ENCODE measurements at places on chromosomes 3 and 15.

DNA sequence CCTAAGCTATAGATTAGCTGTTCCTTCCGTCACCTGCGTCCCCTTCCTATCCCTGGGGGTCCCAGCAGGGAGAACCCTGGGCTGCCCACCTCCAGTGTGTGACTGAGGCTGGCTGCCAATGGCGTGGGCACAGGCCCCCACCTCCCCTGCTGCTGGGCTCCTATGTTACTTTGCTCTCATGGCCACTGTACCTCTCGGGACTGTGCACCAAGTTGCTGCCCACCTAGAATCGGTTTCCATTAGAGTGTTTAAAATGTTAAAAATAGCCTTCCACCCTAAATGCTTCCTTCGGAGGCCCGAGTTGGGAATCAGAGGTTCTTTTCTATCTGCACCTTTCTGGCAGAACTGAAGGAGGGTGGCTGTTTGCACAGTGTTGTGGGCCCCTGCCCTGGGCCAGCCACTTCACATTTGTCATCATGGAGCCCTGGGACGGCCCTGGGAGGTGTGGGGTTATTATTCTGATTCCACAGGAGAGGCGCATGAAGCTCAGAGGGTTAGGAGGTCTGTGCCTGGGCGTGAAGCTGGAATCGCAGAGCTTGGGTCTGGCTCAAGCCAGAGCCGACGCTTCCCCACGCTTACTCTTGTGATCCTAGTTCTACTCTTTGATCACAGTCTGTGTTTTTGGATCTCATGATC, 29.1 kb downstream of the IRAK2 start:
- DNase-seq, result no peak
- no peaks in the 10 kb centered on the region for H3K27me3 ChIP-seq
- no peak overlapping the region for H3K27ac ChIP-seq
- H3K36me3 ChIP-seq, result no peaks in the 10 kb centered on the region
- peaks cover 3% of the 10 kb centered on the region for H3K4me1 ChIP-seq

DNA sequence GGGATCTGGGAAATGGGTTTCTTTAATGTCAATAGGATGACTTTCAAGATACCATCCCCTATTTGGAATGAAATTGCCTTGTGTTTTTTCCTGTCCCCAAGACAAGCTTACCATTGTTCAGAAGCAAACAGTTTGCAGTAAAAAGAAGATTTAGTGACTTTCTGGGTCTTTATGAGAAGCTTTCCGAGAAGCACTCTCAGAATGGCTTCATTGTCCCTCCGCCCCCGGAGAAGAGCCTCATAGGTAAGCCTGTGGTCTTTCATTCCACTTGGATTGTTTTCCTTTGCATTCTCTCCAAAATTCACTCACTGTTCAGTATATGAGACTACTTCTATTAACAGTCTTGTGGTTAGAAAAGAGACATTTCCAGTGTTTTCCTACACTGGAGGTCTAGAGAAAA, 25.6 kb upstream of the SNX22 start:
- no peak for DNase-seq
- peaks cover 49% of the 10 kb centered on the region for H3K36me3 ChIP-seq
- no peaks in the 10 kb centered on the region for H3K4me1 ChIP-seq

GRCh38 chr3:58008141-58009025, at the start of gene FLNB:
Gene FLNB, plus strand, starts transcription at chr3:58008422. Its CDS starts 143 bp downstream, at chr3:58008565.
- 0 out of 2 replicates have a peak, but pooled peaks cover 3% of the 10 kb centered on the region for H3K36me3 ChIP-seq
- peak; percentile 86 for DNase-seq
- peak within 1 kb of the TSS; percentile 91 for H3K4me3 ChIP-seq

- no peak for DNase-seq
- no peak overlapping the region for H3K27ac ChIP-seq
- H3K4me3 ChIP-seq, result peak overlapping the region; percentile 93
- no peaks in the 10 kb centered on the region for H3K27me3 ChIP-seq
- no peaks in the 10 kb centered on the region for H3K36me3 ChIP-seq
- H3K4me1 ChIP-seq, result 0 out of 2 replicates have a peak, but pooled peaks cover 2% of the 10 kb centered on the region
Observed at GRCh38 chr3:152839511-152839910, 4.6 kb downstream of the P2RY1 start.

- peaks cover 31% of the 10 kb centered on the region for H3K36me3 ChIP-seq
- no peaks in the 10 kb centered on the region for H3K27me3 ChIP-seq
- no peak for DNase-seq
- H3K4me1 ChIP-seq, result peaks cover 5% of the 10 kb centered on the region
Observed at GRCh38 chr3:15647611-15648167, 46.1 kb downstream of the BTD start.

- H3K4me3 ChIP-seq, result no peak overlapping the region
- H3K27me3 ChIP-seq, result no peaks in the 10 kb centered on the region
- no peaks in the 10 kb centered on the region for H3K4me1 ChIP-seq
- no peak for DNase-seq
Observed at GRCh38 chr3:143895805-143896204, 47.5 kb upstream of the SLC9A9 start.

GRCh38 chr3:156643729-156644389, 30.5 kb upstream of the TIPARP start:
- no peaks in the 10 kb centered on the region for H3K27me3 ChIP-seq
- no peak overlapping the region for H3K4me3 ChIP-seq
- peaks cover 5% of the 10 kb centered on the region for H3K4me1 ChIP-seq
- no peak overlapping the region for H3K27ac ChIP-seq

DNA sequence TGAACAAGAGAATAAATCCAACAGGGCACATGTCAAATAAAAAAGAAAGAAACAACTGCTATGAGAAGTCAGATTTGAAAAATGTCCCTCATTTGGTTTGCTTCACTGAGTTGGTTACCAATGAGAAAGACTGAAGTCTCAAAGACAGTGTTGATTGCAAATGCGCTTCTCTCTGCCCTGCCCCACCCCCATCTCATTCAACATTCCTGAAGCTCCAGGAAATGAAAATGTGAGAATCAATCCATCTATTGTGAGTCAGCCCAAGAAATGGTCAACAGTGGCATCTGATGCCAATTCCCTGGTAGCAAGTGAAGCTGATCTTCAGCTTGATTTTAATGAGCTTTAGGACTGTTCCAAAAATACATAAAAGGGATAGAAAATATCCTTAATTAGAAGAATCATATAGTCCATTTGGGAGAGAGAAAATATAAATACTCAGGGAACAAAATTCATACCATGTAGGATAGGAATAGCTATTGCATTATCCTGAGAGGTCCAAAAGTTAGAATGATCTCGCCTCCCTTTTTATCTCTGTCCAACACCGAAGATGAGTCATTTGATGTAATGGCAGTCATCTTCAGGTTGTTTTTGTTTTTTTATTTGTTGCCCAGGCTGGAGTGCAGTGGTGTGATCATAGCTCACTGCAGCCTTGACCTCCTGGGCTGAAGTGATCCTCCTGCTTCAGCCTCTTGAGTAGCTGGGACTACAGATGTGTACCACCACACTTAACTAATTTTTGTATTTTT, 200.3 kb upstream of the UMPS start:
- no peak overlapping the region for H3K27ac ChIP-seq
- peaks cover 7% of the 10 kb centered on the region for H3K4me1 ChIP-seq
- no peak for DNase-seq
- no peaks in the 10 kb centered on the region for H3K36me3 ChIP-seq

- no peaks in the 10 kb centered on the region for H3K36me3 ChIP-seq
- no peak overlapping the region for H3K27ac ChIP-seq
- 0 out of 2 replicates have a peak, but pooled peaks cover 2% of the 10 kb centered on the region for H3K4me1 ChIP-seq
- no peaks in the 10 kb centered on the region for H3K27me3 ChIP-seq
- no peak overlapping the region for H3K4me3 ChIP-seq
Observed at GRCh38 chr15:35630532-35630931, 84.6 kb upstream of the DPH6 start.

- H3K4me3 ChIP-seq, result no peak overlapping the region
- no peak overlapping the region for H3K27ac ChIP-seq
- no peaks in the 10 kb centered on the region for H3K4me1 ChIP-seq
Observed at GRCh38 chr3:168134931-168135330, 39.2 kb upstream of the GOLIM4 start.

DNA sequence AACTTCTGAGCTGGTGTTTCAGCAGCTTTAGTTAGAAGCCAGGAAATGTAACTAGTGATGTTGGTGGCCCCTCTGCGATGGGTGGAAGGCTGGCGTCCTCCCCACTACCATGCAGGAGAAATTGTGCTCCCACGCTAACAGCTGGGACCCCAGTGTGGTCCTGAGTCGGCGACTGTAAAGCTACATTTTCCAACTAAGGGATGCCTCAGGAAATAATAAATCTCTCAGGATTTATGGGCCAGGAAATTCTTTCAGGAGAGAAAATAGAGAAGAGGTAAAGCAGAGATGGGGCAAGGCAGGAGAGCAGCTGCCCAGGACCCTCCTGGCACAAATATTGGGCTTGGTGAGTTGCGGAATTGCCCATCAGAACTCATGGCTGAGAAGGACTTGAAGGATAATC, 186.9 kb downstream of the OPA1 start:
- no peak overlapping the region for H3K4me3 ChIP-seq
- DNase-seq, result no peak
- H3K27ac ChIP-seq, result no peak overlapping the region
- H3K36me3 ChIP-seq, result no peaks in the 10 kb centered on the region

DNA sequence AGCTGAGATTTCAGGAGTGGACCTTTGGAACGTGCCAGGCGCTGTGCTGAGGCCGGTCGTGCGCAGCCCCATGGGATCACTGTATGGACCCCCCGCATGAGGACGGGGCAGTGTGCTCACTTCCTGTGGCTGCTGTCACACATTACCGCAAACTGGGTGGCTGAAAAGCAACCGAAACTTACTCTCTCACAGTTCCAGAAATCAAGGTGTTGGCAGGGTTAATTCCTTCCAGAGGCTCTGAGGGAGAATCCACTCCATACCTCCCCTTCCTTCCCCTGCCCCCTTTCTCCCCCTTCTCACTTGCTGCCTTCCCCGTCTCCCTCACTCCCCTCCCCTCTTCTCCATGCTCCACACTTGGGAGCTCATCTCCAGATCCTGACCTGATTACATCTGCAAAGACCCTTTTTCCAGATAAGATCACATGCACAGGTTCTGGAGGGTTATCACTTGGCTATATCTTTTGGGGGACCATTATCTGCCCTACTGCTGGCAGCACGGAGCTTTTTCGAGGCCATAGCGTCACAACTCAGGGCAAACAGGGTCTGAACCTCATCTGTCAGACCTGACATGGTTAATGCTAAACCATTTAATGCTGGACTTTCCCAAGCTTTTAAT, 41.2 kb downstream of the KLF13 start:
- DNase-seq, result no peak
- peaks cover 25% of the 10 kb centered on the region for H3K36me3 ChIP-seq
- no peak overlapping the region for H3K4me3 ChIP-seq
- peaks cover 20% of the 10 kb centered on the region for H3K4me1 ChIP-seq
- no peaks in the 10 kb centered on the region for H3K27me3 ChIP-seq
- no peak overlapping the region for H3K27ac ChIP-seq

GRCh38 chr15:80989081-80989517, 520 bp downstream of the MESD start:
- DNase-seq, result no peak
- H3K36me3 ChIP-seq, result no peaks in the 10 kb centered on the region
- H3K27me3 ChIP-seq, result no peaks in the 10 kb centered on the region

- no peak for DNase-seq
- H3K4me3 ChIP-seq, result no peak overlapping the region
- no peak overlapping the region for H3K27ac ChIP-seq
- H3K4me1 ChIP-seq, result no peaks in the 10 kb centered on the region
Observed at GRCh38 chr3:191217301-191217700, 18.3 kb downstream of the OSTN start.

DNA sequence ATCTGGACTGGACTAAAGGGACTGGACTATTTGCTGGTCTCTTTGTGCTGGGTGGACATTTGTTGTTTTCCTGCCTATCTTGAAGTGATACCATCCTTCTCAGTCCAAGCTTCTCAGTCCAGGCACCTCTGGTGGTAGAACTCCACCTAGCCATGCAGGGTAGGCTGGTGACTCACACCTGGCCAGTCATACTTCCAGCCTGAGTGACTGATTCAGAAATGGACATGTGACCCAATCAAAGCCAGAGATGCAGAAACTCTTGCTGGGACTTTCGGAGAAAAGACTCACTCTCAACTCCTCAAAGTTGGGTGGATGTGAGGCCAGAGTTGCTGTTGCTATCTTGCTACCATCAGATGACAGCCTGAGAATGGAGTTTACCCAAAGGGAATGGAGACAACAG, 5.6 kb upstream of the ASB14 start:
- H3K4me3 ChIP-seq, result no peak overlapping the region
- H3K36me3 ChIP-seq, result no peaks in the 10 kb centered on the region
- no peak for DNase-seq
- no peak overlapping the region for H3K27ac ChIP-seq
- no peaks in the 10 kb centered on the region for H3K4me1 ChIP-seq

DNA sequence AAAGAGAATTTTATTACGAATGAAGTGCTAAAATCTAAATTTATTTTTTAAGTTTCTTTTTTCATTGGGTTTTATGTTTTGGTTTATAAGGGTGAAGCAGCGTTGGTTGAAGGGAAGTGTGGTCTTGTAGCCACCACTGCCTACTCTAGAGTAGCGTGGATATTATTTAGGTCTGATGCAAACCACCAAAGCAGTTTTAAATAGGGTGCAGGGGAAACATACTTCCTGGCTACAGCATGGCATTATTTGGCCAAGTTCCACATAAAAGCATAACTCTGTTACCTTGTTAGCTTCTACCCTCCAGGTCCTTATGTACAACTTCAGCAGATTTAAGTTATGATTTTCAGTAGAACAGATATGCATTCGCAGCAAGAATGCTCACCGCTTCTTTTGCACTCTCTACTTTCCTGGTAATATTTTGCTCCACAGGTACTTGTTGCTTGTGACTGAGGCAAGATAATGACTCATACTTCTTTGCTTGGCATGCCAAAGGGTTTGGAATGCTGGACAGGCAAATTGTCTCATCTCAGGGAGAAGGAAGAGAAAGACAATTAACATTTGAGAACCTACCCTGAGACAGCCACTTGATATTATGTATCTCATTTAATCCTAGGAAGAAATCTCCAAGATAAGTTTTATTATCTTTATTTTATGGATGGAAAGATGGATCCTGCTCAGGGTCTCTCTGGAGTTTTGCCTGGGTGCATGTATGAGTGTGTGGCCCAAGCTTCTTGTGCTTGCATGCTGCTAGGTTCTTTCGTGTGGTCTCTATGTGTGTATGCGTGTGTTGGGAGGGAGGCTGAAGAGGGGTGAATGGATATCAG, 5.4 kb downstream of the TGFBR2 start:
- H3K4me1 ChIP-seq, result peaks cover 20% of the 10 kb centered on the region
- H3K4me3 ChIP-seq, result no peak overlapping the region
- no peak for DNase-seq
- H3K27ac ChIP-seq, result no peak overlapping the region

GRCh38 chr3:154625756-154626155, 195.8 kb upstream of the GPR149 start:
- H3K27ac ChIP-seq, result no peak overlapping the region
- DNase-seq, result no peak
- H3K36me3 ChIP-seq, result peaks cover 2% of the 10 kb centered on the region
- H3K4me1 ChIP-seq, result no peaks in the 10 kb centered on the region
- H3K4me3 ChIP-seq, result no peak overlapping the region

GRCh38 chr3:74559261-74559660, 55.2 kb downstream of the CNTN3 start:
- H3K4me3 ChIP-seq, result no peak overlapping the region
- no peaks in the 10 kb centered on the region for H3K27me3 ChIP-seq
- DNase-seq, result no peak
- H3K27ac ChIP-seq, result no peak overlapping the region
- no peaks in the 10 kb centered on the region for H3K4me1 ChIP-seq
- H3K36me3 ChIP-seq, result no peaks in the 10 kb centered on the region
